Activated CD8-positive, alpha-beta memory T cell treated with anti-CD3 and anti-CD28 coated beads for 48 hours (primary cell): ENCODE measurements at places on chromosomes 1 and 21.

GRCh38 chr1:203269654-203270020, 35.7 kb upstream of the BTG2 start:
- no peak for DNase-seq

- DNase-seq, result no peak
Observed at GRCh38 chr1:228308085-228308601, 98.5 kb downstream of the TRIM11 start.

DNA sequence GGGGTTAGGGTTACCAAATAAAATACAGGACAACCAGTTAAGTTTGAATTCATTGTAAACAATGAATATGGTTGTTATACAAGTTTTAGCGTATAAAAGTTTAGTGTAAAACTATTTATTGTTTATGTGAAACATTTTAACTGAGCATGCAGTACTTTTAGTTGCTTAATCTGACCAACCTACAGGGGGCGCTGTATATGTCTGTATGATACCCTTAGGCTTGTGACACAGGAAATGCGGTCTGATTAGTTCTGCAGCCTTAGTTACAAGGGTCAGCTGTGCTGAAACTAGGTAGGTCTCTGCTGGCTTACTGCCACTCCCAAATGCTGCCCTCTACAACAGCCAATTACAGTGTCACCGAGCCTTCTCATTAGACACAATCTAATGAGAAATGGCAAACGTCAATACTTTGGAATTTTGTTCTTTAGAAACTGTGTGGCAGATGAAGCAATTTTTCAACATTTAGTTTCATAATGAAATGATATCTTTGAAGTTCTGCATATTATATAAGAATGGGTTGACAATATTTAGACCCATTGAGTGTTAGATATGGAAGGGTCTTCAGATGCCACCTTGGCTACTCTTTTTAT, 56.2 kb downstream of the NTNG1 start:
- no peak for DNase-seq

- DNase-seq, result no peak
Observed at GRCh38 chr21:42561762-42562650, 48.4 kb downstream of the SLC37A1 start.

- DNase-seq, result no peak
Observed at GRCh38 chr1:2594001-2594640, 7.5 kb downstream of the PRXL2B start.

DNA sequence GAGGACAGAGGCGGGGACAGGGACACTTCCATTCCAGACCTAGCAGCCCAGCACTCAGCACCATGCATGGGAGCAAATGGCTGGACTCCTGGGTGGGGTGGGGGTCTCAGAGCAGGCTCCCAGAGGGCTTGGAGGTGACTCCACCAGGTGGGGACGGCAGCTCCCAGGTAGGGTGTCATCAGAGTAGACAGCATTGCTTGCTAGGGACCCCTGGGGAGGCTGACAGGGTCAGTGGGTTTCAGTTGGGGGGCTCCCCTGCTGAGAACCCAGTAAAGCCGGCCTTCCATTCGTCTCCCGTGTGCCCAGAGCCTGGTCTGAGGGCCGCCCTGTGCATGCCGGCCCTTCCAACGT, 4.8 kb upstream of the GJC2 start:
- DNase-seq, result no peak

GRCh38 chr1:168335500-168335899, 54.8 kb downstream of the TBX19 start:
- no peak for DNase-seq

DNA sequence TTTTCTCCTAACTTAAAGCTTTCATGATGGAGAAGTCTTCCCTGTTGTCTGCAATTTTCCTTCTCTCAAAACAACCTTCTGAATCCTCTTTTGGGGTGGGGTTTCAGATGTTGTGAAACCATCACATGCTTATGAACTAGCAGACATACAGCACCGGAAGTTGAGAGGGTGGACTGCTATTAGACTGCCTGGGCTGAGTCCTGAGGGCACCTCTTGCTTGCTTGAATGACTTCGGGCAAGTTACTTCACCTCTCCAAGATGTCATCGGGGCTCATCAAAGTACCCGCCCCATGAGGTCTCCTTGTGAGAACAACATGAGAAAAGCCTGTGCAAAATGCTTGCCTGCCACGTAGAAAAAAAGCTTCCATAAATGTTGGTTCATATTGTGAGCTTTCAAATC, 89.6 kb downstream of the CCDC185 start:
- DNase-seq, result no peak

GRCh38 chr1:75671708-75672107, 52.8 kb upstream of the ACADM start:
- DNase-seq, result no peak

GRCh38 chr1:224616756-224617409, 766 bp downstream of the CNIH3 start:
- no peak for DNase-seq

DNA sequence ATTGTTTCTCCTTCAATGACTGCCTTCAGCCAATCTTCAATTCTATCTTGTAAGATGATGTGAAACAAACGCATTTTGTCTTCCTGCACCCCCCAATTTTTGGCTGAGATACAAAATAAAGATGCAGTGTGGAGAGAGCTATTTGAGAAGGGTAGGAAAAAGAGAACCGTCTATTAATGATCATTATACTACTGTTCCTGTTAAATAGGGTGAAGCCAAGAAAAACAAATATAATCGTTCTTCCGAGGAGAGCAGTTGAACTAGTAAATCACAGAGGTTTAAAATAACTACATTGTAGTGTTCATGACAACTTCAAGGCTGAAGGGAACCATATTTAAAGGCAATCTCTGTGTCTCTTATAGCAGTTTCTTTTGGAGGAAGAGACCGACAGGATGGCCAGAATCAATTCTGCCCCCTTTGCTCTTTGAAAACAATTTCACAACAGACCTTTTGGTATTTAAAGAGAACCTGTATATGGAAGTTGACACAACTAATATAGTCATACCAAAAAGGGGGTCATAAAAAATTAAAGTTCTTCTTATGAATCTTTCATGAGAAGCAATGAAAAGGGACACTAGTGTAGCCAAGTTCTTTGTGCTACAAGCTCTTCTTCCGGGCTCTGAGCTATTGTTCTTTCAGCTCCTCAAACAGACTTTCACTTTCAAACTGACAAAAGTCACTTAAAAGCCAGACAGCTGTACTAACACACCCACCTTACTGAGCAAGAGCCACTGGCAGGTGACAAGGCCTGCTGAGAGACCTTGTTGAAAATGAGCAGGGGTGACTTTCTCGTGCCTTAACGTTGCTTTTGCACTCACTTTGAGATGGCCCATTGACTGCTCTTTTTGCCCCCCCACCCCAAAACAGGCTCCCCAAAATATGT, 30.9 kb downstream of the PROX1 start:
- DNase-seq, result no peak

- no peak for DNase-seq
Observed at GRCh38 chr1:59761443-59761842, 53.3 kb upstream of the HOOK1 start.

DNA sequence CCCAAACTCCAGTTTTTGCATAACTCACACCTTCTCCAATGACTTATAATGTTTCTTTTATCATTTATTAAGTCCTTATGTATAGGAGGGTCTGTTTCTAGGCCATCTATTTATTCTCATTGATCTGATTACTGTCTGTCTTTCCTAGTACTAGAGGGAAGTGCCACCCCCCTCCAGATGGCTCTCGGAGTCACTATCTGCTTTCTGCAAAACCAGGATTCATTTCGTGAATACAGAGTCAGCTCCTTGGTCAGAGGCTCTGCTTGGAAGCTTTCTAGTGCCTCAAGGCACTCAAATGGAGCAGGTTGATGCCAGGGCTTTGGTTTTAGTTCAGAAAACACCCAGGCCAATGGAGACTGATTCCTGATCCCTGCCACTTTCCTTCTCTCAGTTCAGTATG, 102.3 kb upstream of the CD34 start:
- no peak for DNase-seq

DNA sequence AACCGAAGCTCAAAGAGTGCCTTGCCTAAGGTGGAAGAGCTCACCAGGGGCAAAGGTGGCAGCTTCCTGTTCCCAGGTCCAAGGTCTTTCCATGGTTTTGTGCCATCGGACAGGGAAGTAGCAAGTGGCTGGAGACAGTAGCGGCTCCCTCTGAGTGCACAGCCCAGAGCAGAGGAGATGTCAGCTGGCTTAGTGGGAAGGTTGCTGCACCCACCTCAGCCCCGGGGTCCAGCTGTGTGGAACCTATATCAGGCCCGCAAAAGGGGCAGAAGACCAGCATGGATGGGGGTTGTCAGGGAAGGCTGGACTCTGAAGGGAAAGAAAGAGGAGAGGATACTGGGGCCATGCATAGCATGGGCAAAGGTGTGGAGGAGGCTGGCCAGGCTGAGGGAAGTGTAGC, 6.8 kb downstream of the IKBKE start:
- no peak for DNase-seq

DNA sequence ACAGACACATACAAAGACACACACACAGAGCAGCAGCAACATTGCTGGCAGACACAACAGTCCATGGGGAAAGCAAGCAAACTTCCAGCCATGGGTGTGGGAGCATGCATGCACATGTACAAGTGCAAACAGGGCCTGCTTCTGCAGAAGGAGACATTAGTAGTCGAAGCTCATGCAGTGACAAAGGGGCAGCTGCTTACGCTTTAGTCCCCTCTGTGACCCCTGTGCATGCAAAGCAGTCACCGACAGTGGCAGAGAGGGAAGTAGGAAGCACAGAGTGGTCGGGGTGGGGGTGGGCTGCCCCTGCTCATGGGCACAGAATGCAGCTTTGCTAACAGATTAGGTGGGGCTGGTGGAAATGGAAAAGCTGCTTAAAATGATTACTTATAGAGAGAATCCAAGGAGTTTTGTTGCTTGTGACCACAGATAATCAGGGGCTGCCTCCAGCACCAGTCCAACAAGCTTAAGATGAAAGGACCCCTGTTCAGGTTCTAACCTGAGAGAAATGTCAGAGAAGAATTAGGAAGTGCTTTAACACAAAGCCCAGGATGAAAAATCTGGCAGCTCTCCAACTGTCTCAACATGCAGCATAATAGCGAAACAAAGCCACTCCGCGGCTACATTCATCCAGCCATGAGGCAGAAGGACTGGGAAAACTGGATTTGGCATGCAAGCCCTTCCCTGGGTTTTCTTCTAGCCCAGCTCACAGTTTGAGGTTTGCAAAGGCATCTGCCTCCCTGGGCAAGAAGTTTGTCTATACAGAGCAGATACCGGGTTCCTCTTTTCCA, 378.9 kb downstream of the KCNH1 start:
- no peak for DNase-seq

GRCh38 chr1:108669679-108670078, 8.8 kb upstream of the HENMT1 start:
- no peak for DNase-seq

DNA sequence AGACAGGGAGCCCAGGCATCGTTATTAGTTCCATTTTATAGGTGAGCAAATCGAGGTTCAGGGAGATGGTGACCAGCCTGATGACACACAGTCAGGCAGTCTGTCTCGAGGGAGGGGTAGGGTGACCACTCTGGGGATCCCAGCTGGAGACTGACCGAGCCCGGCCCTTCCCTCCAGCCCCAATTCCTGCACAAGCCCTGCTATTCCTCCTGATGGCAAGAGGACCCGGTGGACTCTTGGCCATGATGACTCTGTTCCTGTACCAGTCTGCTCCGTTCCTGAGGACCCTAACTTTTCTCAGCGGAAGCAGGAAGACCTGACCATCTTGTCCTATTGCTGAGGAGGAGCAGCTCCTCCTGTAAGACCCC, 391 bp downstream of the AGT start:
- DNase-seq, result no peak

- DNase-seq, result no peak
Observed at GRCh38 chr1:235583511-235584001, 66.0 kb downstream of the GNG4 start.

- DNase-seq, result no peak
Observed at GRCh38 chr1:109530457-109531087, 9.1 kb upstream of the GPR61 start.

GRCh38 chr1:60825593-60825992, 256.8 kb upstream of the NFIA start:
- no peak for DNase-seq

DNA sequence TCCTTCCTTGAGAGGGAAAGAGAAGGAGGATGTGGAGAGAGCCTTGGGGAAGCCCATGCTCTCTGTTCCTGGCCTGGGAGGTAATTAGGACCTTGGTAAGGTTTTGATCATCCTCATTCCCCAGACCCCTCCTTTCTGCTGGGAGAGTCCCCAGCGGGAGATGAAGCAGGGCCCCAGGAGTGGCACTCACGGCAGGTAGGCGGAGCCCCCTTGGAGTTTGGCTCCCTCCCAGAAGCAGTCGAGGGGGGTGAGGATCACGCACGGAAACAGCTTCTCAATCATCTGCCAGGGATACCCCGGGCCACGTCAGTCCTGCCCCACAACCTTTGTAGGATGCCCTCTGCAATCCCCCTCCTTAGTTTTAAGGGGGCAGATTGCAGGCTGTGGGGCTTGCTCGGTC, 11.5 kb downstream of the PTCH2 start:
- no peak for DNase-seq

GRCh38 chr1:195576641-195577040, 1031.6 kb downstream of the KCNT2 start:
- no peak for DNase-seq

- no peak for DNase-seq
Observed at GRCh38 chr1:27597516-27598294, 6.2 kb downstream of the AHDC1 start.

DNA sequence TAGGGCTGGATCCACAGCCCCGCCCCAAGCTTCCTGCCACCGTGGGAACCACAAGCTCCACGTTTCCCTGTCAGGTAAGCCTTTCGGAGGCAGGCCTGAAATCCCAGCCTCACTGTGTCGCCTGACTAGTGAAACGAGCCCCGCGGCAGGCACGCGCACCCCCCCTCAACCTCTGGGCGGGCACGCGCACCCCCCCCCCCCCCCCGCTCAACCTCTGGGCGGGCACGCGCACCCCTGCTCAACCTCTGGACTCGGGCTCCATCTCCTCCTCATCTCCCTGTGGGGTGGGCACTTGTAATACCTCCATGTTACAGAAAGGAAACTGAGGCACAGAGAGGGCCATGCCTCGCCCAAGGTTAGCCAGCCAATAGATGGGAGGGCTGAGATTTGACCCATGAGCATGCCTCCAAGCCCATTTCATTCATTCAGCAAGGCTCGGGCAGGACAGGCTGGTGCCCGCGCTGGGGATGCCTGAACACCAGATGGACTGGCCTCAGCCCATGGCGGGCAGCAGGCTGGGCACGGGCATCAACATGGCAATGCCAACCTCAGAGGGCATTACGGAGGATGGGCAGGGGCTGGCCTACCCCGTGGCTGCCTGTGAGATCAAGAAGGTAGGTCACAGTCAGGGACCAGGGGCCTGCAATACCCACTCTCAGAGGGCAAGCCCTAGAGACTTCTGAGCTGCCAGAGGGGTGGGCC, 4.7 kb downstream of the CFAP410 start:
- no peak for DNase-seq

- DNase-seq, result no peak
Observed at GRCh38 chr1:54887665-54888071, 673 bp upstream of the DHCR24 start.

- peak; percentile 73 for DNase-seq
Observed at GRCh38 chr1:1778663-1779319, 521 bp upstream of the NADK start.

GRCh38 chr1:23911921-23912320, 1.2 kb downstream of the CNR2 start:
- no peak for DNase-seq

GRCh38 chr1:110787328-110788071, 85.4 kb upstream of the CD53 start:
- no peak for DNase-seq

GRCh38 chr1:60699325-60699724, 383.0 kb upstream of the NFIA start:
- DNase-seq, result no peak

GRCh38 chr1:19650416-19651140, 6.5 kb downstream of the NBL1 start:
- DNase-seq, result no peak

GRCh38 chr1:17831597-17831996, 76.5 kb downstream of the ACTL8 start:
- DNase-seq, result no peak
